ENCODE measurements at places on chromosomes 6 and 20. TPM values are rescaled to one million over a fixed set of nuclear protein-coding genes. Genes with fewer than 3 reads are reported as not detected.

DNA sequence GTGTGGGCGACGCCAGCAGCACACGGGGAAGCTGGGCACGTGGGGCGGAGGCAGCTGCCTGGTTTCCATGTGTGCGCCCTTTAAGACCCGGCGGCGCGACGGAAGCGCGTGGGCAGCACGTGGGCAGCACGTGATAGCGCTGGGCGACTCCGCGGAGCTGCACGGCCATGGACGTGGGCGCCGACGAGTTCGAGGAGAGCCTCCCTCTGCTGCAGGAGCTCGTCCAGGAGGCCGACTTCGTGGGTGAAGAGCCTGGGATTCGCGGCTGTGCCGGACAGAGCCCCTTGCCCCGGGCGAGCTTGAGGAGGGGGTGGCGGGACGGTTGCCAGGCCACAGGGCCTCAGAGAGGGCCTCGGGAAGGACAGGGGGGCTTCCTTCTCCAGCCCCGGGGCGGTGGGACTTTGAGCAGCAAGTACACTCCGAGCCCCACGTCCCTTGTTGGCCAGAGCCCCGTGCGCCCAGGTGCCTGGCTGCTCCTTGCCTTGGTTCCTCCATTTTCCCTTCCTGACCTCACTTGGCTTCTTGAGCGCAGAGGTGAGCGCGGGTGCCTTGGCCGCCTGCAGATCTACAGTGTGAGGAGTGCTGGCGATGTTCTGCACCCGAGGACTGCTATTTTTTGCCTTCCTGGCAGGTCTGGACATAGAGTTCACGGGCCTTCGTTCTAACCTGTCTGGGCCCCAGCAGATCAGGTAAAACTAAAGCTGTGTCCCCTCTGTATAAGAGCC is at the start of gene PNLDC1:
TSS of gene PNLDC1 (plus strand) at position 136 of the 725 bp plus-strand sequence. CDS start at position 168, 32 bp downstream.
- no peak for DNase-seq

DNA sequence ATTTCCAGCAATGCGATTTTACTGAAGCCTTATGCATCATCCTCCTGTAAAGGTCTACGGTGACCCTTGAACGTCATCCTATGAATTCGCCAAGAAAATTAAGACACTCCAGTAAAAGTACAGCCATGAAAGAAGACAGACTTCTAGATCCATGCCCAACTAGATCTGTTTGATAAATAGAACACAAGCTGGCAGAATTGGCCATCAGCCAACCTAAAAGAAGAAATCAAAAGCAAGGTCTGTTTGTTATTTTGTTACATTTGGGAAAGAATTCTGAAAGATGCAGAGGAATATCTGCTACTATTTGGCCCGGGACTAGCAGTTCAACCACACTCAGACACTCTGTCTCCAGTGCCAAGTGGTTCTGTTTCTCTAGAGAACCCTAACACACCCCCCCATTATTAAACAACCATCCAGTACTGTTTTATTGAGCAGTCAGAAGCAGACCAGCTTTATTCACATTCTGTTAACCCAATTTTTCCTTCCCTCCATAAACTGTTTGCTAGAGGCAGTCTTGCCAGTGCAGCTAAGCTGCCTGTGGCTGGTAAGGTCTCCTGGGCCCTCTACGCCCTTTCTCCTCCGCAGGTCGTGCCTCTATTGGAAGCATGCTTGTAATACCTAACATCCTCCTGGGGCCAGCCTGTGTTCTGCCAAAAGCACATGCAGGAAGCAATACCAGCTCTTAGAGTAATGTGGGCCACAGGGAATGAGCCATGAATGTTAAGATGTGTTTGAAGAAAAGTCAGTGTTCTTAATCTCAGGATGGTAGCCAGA is 30.7 kb downstream of the LY86 start:
- no peak for DNase-seq

DNA sequence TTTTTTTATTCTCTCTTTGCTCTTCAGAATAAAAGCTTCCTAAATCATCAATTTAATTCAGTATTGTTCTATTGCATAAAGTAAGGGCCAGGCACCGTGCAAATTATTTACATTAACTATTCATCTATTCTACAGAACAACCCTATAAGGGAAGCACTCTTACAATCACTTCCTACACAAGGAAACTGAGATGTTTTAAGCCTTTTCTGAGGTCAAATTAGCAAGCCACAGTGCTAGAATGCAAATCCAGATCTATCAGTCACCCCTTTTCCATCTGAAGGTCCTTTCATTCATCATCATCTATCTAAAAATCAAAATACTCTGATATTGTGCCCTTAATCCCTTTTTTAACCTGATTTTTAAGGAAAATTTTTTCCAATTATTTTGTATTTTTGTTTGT is 31.2 kb downstream of the FRK start:
- DNase-seq, result no peak

AKAP12 gene
- total RNA-seq, result 40.4 TPM

DNA sequence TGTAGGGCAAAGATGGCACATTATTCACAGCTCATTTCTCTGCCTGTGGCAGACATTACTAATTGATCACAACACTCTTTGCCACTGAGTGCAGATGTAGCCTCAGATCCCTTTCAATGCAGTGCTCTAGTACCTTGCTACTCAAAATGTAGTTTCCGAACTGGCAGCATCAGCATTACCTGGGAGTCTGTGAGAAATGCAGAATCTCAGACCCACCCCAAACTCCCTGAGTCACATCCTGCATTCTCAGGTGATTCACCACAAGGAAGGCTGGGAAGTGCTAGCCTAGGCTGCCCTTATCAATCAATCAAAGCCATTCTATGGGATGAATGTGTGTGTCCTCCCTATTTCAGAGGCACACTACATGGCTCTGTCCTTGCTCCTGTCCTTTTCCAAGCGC is 58.5 kb downstream of the PCNA start:
- no peak for DNase-seq

GRCh38 chr6:128487746-128488145 is 32.7 kb downstream of the PTPRK start:
- DNase-seq, result no peak

DNA sequence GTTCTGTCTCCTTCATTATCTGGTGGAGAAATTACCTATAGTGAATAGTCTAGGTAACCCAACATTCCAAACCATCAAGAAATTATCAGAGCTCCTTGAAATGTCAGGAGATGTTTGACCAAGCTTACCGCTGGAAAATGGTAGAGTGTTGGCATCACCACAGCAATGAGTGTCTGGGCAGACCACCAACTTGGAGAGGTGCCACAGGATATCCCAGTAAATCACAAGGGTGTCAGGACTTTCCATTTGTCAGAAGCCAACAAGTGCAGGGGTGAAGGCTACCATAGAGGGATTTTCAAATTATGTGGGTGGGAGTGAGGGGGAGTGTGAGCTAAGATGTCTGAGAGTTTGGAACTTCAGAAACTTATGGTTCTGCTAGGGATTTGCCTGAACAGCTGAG is 73.2 kb downstream of the VGLL2 start:
- no peak for DNase-seq

DNA sequence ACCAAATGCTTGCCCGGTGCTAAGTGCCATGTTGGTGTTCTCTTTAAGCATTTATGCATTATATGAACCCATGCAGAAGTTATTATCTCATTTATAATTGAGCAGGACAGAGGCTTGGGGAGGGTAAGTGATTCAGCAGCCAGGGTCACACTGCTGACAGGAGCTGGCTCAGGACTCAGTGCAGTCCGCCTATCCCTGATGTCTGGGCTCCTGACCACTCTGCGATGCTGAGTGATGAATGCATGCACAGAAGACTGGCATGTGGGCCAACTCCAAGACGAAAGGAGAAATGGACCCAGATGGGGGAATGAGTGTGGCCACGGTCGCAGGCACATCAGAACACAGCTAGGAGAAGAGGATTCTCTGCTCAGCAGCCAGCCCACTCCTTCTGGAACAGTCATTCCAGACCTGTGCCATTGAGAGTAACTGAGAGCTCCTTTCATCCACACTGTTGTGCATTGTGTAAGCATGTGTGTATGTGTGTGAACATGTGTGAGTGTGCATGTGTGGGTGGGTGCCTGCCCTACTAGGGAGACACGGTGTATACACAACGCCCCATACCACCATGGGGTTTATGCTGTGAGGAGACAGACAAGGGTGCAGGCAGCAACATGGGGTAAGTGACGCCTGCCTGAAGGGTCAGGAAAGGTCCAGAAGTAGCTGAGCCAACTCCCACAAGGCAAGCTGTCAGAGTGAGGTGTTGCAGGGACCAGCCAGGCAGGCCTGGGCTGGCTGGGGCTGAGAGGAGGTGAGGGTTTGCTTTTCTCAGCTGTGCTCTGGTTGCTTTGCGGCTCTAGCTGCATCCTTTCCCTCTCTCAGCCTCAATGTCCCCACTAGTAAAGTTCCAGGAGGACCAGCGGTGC is 97.8 kb upstream of the PMEPA1 start:
- no peak for DNase-seq

BEND3 gene
- 5.7 TPM for total RNA-seq

Measured in frontal cortex (tissue), 4 donors.